ENCODE measurements at places on chromosomes 5 and 9.

DNA sequence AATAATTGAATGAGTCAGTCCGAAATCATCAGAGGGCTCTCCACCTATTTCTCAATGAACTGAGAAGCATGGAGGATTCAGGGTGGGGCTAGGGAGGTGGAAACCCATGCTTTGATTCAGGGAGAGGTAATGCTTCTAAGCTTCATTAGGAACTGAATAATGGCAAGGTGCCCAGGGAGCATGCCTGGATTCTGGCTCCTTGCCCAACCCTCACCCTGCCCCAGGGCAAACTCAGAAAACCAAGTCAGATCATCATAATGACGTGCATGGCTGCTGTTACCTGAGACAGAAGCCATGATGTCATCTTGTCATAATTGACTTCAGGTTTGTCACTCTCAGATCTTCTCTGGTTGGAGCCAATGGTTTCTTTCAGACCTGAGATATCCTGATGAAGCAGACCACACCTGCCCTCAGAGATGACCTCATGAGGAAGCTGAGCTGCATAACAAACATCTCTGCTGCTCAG lies 199.6 kb downstream of the SYK start:
- no peak for DNase-seq

GRCh38 chr9:100445903-100446549 lies 19.1 kb downstream of the MSANTD3 start:
- DNase-seq, result no peak

- no peak for DNase-seq
Observed at GRCh38 chr5:152218694-152219093, 186.4 kb downstream of the NMUR2 start.

- DNase-seq, result no peak
Observed at GRCh38 chr5:58860680-58861079, 277.8 kb downstream of the RAB3C start.

GRCh38 chr5:169343766-169344165 lies 42.8 kb upstream of the SLIT3 start:
- DNase-seq, result no peak

- no peak for DNase-seq
Observed at GRCh38 chr5:110969502-110969901, 102.0 kb upstream of the TSLP start.

- DNase-seq, result no peak
Observed at GRCh38 chr5:170070556-170071412, 34.9 kb upstream of the FOXI1 start.

DNA sequence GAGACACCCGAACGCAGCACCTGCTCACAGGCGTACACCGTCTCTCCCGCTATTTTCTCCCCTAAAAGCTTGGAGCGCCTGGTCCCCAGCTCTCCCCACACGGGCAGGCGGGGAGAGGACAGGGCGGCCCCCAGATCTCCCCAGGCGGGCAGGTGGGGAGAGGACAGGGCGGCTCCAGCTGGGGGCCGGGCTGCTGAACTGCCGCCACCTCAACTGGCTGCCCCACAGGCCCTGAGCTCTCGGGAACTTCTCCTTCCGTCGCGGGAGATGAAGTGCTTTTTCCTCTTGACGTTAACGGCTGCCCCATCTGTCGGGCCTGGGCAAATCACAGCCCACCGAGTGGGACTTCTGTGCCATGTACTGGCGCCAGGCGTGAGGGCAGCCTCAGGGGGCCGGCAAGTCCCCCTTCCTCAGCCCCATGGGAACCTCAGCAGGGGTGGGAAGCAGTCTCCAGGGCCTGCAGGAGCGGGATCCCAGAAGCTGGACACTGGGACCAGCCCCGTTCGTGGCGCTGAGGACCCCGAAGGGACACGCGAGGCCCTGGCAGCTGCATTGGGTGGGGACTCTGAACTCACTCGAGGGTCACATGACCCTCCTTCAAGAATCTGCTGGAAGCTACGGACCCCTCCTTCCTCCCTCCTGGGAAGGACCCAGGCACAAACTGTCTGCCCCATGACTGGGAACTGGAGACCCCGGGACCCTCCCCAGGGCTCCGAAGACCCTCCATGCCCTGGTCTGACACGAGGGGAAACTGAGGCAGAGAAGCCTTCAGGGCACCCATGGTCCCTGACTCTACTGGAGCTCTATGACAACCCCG lies 5.7 kb upstream of the EGFL7 start:
- no peak for DNase-seq

DNA sequence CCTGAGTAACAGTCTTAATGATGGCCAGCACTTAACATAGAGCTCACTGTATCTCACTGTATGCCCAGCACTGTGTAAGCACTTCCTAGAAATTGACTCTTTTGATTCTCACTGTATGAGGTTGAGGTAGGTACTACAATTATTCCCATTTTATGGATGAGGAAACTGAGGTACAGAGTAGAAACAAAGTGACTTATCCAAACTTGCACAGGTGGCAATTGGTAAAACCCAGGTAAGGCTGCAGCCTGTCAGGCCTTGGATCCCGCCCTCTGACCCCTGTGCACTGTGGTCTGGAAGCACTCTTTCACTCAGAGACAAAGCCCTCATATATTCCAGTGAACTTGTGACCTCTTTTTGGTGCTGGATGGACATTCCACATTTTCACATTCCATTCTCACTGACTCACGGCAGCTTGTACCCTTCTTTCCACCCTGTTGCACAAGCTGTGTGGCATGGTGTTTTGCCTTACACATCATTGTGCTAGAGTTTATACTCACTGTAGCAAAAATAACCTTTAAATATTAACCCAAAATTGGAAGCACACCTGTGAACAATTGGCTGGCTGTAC lies 21.7 kb downstream of the ANKRD55 start:
- no peak for DNase-seq

GRCh38 chr5:78691084-78691960 lies 42.8 kb upstream of the LHFPL2 start:
- DNase-seq, result no peak
